Ovary (tissue), 10 donors: ENCODE measurements at places on chromosomes 6 and 20. TPM values are rescaled to one million over a fixed set of nuclear protein-coding genes. Genes with fewer than 3 reads are reported as not detected.

AK9 gene
- 9.2 TPM for total RNA-seq

VARS1 gene
- total RNA-seq = 73.6 TPM

- no peak overlapping the region for H3K27ac ChIP-seq
- no peak for DNase-seq
Measured at GRCh38 chr6:33950472-33950881, 146.7 kb upstream of the MLN start.

GRCh38 chr6:94645191-94645590, 932.1 kb upstream of the MANEA start:
- no peak overlapping the region for H3K4me3 ChIP-seq
- no peaks in the 10 kb centered on the region for H3K27me3 ChIP-seq
- H3K4me1 ChIP-seq = no peaks in the 10 kb centered on the region
- no peaks in the 10 kb centered on the region for H3K36me3 ChIP-seq

DNA sequence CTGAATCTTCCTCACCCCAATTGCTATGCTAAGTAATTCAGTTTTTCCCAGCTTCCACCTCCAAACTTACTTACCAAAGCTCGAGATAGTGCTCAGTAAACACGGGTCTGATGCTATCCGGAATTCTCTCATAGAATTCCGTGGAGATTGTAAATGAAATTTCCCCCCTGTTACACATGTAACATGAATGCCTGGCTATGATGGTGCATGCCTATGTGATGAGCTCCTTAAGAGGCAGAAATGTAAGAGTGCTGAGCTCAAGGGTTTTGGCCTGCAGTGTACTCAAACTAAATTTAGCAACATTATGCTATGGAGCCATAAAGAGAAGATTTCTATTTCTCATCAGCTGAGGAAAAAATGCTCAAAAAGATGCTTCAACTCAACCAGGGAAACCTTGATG, 133.4 kb upstream of the FUT9 start:
- H3K36me3 ChIP-seq = no peaks in the 10 kb centered on the region
- no peak overlapping the region for H3K27ac ChIP-seq
- no peaks in the 10 kb centered on the region for H3K4me1 ChIP-seq
- no peaks in the 10 kb centered on the region for H3K27me3 ChIP-seq

- no peak overlapping the region for H3K27ac ChIP-seq
- H3K4me1 ChIP-seq = no peaks in the 10 kb centered on the region
- H3K4me3 ChIP-seq = no peak overlapping the region
- DNase-seq = no peak
- H3K36me3 ChIP-seq = no peaks in the 10 kb centered on the region
Measured at GRCh38 chr20:9506280-9506821, 8.0 kb upstream of the LAMP5 start.

DNA sequence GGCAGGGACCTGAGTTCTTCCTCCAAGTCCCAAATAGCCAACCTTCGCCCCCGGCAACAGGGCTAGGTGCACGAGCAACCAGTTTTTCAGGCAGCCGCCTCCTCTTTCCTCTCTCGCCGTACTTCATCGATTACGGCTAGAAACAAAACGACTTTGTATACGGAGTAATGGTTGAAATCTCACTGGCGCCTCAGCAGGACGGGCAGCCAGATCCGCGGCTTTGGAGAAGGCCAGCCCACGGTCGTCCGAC, 333 bp upstream of the SMIM13 start:
- no peaks in the 10 kb centered on the region for H3K36me3 ChIP-seq
- H3K27me3 ChIP-seq = no peaks in the 10 kb centered on the region
- peak overlapping the region; percentile 96 for H3K27ac ChIP-seq
